ENCODE measurements at places on chromosomes 6 and 20.

DNA sequence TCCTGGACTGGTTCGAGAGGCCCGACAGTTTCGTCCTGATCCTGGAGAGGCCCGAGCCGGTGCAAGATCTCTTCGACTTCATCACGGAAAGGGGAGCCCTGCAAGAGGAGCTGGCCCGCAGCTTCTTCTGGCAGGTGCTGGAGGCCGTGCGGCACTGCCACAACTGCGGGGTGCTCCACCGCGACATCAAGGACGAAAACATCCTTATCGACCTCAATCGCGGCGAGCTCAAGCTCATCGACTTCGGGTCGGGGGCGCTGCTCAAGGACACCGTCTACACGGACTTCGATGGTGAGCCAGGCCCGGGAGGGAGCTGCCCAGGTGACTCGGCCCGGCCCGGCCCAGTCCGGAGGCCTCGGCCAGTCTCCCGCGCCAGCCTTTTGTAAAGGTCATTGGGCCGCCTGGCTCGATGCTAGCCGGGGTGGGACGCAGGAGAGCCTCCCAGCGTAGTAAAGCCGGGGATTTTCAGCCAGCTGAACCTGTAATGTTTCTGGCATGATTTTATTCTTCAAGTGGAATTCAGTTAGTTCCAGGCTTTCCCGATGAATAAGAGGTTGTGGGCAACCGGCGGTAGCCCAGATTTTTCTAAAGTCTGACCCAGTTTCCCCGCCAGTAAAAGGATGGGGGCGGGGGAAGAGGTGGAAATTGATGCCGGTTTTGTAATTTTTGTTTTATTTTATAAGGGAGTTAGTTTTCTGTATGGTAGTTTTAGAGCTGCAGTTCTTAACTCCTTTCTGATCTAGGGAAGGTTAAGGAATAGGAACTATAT lies 1.4 kb downstream of the PIM1 start:
- DNase-seq, result no peak

DNA sequence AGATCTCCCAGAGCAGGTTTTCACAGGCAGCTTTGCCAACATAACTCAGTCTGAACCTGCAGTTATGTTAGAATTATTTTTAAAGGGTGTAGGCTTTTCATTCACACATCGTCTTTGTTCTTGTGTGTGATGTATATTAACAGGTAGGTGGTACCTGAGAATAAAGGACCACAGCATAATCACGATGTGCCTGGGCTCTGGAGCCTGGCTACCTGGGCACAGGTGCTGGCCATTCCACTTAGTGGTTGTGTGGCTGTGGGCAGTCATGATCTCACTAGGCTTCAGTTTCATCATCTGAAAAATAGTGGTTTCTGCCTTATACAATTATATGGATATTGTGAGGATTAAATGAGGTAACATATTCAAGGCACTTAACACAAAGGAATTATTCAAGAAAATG lies 6.4 kb downstream of the CD109 start:
- no peak for DNase-seq

GRCh38 chr6:16321341-16321710 lies 82.9 kb downstream of the GMPR start:
- no peak for DNase-seq

- no peak for DNase-seq
These were observed 2.4 kb downstream of the PARD6B start for GRCh38 chr20:50733644-50734349.

- no peak for DNase-seq
These were observed 495.2 kb downstream of the RFPL4B start for GRCh38 chr6:112842330-112842685.

- DNase-seq, result no peak
These were observed 56.2 kb downstream of the SNX9 start for GRCh38 chr6:157879034-157879872.

DNA sequence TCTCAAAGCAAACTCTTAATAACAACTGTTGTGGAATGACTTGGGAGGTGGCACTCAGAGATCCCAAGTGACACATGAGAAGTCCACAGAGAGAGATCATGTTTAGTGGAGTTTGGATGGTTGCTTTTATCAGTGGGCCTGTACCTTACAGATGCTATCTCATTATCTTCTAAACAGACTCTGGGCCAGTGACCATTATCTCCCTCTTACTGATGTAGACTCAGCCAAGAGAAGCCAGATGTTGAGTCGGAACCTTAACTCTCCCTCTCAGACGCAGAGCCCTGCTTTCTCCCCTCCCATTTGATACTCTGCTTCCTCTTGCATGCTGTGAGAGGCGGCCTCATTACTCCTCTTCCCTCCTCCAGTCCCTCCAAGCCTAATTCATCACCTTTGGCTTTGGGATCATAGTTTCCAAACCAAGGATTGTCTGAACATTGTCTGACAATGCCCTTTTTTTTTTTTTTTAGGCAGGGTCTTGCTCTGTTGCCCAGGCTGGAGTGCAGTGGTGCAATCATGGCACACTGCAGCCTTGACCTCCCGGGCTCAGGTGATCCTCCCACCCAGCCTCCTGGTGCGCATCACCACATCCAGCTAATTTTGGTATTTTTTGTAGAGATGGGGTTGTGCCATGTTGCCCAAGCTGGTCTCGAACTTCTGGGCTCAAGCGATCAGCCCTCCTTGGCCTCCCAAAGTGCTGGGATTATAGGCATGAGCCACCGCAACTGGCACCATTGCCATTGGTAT lies 4.5 kb upstream of the DDR1 start:
- no peak for DNase-seq

DNA sequence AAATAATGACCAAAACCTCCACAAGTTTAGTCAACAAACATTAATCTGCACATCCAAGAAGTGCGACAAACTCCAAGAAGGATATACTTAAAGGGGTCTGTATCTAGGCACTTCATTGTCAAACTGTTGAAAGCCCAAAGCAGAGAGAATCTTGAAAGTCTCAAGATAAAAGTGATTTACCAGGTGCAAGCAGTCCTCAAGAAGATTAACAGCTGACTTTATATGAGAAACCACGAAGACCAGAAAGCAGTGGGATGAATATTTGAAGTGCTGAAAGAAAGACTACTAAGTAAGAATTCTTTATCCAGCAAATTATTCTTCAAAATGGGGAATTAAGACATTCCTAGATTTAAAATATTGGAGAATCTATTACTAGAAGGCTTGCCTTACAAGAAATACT lies 58.4 kb upstream of the BLCAP start:
- no peak for DNase-seq

DNA sequence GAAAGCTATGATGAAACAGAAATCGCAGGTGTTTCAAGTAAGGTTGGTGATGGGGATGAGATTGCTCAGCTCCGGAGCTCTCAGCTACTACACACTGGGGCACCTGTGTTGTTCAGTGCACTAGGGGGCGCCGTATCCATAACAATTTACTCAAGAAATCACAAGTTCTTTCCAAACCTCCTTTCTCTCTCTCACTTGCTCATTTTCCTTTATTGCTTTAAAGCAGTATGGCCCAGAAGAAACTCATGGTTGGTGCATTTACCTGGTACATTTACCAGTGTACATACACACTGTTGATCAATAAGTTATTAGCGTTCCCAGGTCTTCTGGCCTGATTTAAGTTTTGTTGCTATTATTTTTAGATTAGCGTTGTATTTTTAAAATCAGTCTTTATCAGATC lies 235.2 kb upstream of the TAB2 start:
- DNase-seq, result no peak

- DNase-seq, result no peak
These were observed 177.6 kb upstream of the PHACTR1 start for GRCh38 chr6:12538881-12539357.

- no peak for DNase-seq
These were observed 33.0 kb downstream of the RRBP1 start for GRCh38 chr20:17648791-17649730.

- no peak for DNase-seq
These were observed 330.6 kb upstream of the MARCKS start for GRCh38 chr6:113526553-113526952.

- DNase-seq, result no peak
These were observed 29.4 kb upstream of the BEND3 start for GRCh38 chr6:107144666-107145065.

DNA sequence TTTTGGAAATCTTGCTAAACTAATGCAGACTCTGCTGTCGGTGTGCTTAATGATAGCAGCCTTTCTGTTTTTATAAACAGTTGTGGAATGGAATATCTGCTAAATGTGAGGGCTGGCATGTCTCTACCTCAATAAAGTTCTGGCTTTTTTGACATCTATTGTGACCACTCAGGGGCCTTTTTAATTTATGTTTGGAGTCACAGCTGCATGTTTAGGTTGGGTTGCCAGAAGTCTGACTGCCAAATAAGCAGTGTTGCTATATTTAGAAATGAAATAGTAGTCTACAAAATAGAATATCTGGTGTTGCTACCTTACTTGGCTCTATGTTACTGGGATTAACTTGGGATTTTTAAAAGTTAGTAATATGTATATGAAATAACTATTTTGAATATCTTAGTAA lies 125.1 kb upstream of the LOC128125822 start:
- DNase-seq, result no peak

DNA sequence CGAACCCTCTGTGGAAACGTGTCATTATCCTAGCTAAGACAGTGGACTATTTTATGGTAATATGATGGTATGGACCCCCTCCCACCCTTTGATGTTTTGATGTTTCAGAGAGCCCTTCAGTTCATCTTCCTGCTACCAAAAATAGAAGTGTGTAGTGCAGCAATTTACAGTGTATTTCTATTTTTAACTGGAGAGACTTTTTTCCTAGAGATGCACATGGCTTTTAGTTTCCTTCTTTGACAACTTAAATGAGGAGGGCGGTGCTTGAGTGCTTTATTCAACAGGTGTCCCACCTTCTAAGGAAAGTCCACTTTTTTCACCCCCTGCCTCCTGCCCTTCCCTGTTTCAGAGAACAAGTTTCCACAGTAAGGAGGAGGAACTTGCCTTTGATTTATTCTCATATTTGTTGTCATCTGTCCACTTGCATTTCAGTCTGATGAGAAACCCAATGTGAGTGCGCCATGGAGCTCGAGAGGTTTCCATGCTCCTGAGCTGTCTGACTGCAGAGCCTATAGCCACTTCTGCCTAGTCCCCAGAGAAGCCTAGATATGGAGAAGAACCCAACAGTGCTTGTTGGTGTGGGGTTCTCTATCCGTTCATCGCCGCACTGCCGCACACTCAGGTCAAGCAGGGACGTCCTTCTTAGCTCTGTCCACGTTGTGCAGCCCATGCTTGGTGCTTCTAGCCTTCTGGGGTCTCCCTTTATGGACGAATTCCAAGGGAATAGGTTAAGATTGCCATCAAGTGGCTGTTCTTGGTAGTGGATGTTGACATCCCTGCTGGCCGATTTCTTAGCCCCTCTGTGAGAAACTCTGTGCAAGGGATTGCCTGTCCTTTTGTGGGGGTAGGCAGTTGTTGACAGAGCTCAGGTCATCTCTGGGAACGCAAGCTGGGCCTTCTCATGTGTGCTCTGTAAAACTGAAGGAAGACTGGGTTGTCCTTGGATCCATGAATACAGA lies 144.2 kb downstream of the JARID2 start:
- DNase-seq, result no peak

DNA sequence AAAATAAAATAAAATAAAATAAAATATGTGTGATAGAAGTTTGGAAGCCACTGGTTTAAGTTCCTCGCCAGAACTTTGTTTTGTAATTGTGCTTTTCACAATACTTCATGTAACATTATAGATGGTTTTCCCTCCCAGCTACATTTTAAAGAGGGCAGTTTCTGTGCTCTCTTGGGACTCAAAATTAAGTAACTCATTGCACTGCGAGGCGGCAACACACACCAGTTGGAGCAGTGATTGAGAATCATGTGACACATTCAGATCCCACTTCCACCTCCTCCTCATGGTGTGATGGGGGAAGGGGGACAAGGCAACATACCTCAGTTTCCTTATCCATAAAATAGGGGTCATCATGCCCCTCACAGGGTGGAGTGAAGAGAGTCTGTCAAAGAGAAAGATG lies 7.5 kb downstream of the C2 start:
- no peak for DNase-seq

DNA sequence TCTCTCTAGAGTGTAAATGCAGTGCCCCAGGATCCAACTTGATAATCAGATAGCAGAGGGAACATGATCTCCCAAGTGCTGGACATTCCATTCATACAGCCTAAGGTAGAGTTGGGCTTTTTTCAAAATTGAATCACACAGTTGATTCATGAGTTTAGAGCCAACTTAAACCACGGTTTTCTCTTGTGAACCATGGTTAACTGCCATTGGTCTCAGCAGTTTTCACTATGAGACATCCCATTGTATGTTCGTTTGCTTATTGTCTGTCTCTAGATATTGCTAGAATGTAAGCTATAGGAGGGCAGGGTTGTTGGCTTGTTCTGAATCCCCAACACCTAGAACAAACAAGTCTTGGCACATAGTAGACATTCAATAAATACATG lies 37.2 kb upstream of the TAF8 start:
- DNase-seq, result no peak

DNA sequence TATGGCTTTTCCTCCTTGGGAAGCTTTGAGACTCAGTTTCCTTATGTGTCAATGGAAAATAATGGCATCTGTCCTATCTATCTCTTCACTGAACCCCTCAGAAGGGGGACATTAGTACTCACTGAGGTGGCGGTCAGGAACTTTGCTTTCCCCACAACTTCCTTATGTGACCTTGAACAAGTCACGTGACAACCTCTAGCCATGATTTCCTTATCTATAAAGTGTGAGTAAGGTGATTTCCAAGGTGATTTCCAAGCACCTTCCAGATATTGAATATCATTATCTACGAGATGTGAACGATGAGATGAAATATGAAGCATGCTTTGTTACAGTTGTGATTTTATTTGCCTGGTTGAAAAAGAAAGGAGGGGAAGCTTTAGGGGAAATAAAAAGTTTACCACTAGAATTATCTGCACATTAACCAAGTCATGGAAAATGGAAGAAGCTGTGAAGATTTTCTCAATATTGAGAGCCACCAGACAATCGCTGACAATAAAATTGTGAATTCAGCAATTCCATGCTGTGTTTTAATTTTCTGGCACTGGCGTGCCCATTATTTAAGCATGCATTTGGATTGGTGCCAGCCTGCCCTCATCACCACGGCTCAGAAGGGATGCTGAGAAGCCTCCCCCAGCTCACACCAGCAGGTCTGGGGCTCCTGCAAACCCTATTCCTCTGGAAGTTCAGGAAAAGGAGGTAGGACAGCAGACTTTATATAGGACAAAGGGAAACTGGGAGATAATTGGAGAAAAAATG lies 255.3 kb downstream of the CD83 start:
- DNase-seq, result no peak

- peak; percentile 3 for DNase-seq
These were observed 34.5 kb upstream of the HBS1L start for GRCh38 chr6:135088818-135089809.
